T1000 (cell line): ENCODE measurements at places on chromosomes 3 and 15.
A peak's percentile ranks its signal among the peaks of the same experiment; 100 is the strongest.

DNA sequence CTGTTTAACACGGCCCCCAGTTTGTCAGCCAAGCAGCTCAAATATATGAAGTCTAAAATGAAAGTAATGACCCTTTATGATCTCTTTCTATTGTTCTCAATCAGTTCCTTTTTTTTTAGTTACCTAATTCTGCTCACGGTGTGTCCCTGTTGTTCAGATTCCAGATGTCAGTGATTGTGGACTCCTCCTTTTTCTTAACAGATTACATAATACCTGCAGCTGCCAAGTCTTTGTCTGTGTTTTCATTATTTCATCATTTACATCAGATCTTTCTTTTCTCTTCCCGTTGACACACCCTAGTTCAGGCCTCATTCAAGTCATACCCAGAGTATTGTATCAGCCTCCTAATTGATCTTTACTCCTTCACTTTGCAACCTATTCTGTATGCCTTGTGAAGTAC lies 56.1 kb upstream of the SKIL start:
- no peak for DNase-seq

- DNase-seq = no peak
These were observed 69.8 kb downstream of the TNFAIP8L3 start for GRCh38 chr15:51024735-51025453.

GRCh38 chr15:29699791-29700190 lies 122.5 kb downstream of the TJP1 start:
- no peak for DNase-seq

- DNase-seq = no peak
These were observed 170.9 kb downstream of the ABHD5 start for GRCh38 chr3:43861635-43862034.

- no peak for DNase-seq
These were observed 9.1 kb upstream of the ABHD2 start for GRCh38 chr15:89078851-89079810.

- no peak for DNase-seq
These were observed 321.4 kb upstream of the IL12A start for GRCh38 chr3:159667261-159667660.

- DNase-seq = no peak
These were observed 37.4 kb downstream of the ADCY5 start for GRCh38 chr3:123411340-123412040.

- DNase-seq = no peak
These were observed 8.3 kb upstream of the USP8 start for GRCh38 chr15:50415752-50416404.

- DNase-seq = no peak
These were observed 162.9 kb upstream of the FAM3D start for GRCh38 chr3:58829321-58830000.

- no peak for DNase-seq
These were observed 164.5 kb downstream of the RORA start for GRCh38 chr15:61064651-61065050.

GRCh38 chr15:38300395-38300794 lies 47.8 kb downstream of the SPRED1 start:
- DNase-seq = no peak

DNA sequence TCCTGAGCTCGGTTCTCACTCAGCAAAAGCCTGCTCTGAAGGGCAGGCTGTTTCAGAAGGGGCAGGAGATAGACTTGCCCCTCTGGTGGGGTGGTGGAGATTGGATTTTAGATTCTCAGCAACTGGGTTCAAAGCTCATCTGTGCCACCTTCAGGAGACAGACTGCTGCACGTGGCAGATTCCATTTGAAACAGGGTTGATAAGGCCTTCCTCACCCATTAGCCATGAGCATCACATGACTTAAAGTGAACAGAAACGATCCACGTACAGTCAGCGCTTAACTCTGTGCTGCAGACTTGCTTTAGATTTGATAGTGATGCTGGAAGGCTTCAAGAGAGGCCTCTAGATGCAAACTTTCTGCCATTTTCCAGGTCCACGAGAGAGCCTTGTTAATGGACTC lies 35.0 kb upstream of the MGLL start:
- no peak for DNase-seq

DNA sequence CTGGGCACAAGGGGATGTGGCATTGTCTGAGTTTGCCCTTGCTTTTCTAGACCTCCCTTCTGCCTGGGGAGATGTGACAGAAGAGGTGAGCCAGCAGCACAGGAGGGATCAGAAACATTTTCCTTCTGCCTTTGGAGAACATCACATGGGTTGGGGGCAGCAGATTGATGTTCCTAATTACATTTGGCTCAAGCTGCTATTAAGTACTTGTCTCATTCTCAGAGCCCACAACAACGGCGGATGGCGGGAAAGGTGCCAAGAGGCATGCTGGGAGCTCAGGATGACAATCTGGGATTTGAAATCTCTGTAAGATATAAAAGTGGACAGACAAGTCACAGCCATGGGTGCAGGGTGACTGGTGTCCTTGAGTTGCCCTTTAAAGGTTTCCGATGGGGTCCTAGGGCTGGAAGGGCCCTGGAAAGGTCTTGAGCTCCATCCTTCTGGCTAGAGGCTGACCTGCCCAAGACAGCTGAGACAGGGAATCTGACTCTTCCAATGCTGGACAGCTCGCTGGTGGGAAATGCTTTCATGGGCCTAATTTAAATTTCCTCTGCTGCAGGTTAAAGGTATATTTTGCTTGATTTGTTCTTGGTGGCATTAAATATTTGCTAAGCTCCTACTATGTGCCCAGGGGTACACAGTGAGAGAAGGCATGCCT lies 2.4 kb upstream of the CORO2B start:
- no peak for DNase-seq

- no peak for DNase-seq
These were observed 250.8 kb upstream of the FEZF2 start for GRCh38 chr3:62624185-62624584.

DNA sequence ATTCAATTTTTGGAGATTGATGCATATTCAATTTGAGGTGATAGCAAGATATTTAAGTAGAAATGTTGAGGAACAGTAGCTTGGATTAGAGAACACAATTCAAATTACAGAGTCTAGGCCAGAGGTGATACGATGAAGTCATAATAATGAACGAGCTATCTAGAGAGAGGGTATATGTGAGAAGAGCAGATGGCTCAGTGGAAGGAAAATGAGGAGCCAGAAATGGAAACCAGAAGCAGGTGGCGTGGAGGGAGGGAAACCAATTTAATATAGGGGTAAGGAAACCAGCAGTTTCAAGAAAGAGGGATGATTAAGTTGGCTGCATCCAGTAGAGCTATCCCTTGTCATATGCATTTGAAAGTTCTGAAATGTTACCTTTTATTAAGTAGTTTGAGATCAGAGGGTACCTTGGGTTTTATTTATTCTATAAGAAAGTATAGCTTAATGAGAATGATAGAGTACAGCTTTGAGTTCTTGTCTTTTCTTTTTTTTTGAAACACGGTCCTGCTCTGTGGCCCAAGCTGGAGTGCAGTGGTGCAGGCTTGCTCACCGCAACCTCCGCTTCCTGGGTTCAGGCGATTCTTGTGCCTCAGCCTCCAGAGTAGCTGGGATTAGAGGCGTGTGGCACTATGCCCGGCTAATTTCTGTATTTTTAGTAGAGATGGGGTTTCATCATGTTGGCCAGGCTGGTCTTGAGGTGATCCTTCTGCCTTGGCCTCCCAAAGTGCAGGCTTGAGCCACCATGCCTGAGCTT lies 22.1 kb downstream of the NCK1 start:
- no peak for DNase-seq

DNA sequence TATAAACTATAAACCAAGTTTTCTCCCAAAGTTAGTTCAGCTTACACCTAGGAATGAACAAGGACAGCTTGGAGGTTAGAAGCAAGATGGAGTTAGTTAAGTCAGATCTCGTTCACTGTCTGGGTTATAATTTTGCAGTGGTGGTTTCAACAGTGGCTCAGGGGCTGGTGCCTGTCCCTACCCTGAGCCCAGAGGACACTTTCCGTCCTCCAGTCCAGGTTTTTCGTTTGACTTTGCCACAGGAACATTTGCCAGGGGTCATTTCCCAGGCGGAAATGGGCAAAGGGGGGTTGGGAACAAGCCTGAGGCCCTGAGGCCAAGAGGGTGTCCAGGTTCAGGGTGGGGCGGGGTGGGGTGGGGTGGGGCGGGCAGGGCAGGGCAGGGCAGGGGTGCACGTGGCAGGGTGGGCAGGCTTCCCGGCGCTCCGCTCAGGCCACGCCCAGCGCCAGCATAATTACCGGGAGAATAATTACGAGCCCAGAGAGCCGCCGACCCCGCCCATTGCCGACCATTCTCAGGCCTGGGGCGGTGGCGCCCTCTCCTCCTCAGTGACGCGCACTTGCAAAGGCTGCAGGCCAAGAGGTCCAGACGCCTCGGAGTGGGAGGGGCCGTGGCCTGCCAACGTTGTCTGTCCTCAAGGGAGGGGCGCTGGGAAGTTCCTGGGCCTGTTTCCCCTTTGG lies 70.4 kb downstream of the KLF13 start:
- DNase-seq = peak; percentile 77

- no peak for DNase-seq
These were observed 19.1 kb downstream of the GPR15 start for GRCh38 chr3:98550833-98551232.

DNA sequence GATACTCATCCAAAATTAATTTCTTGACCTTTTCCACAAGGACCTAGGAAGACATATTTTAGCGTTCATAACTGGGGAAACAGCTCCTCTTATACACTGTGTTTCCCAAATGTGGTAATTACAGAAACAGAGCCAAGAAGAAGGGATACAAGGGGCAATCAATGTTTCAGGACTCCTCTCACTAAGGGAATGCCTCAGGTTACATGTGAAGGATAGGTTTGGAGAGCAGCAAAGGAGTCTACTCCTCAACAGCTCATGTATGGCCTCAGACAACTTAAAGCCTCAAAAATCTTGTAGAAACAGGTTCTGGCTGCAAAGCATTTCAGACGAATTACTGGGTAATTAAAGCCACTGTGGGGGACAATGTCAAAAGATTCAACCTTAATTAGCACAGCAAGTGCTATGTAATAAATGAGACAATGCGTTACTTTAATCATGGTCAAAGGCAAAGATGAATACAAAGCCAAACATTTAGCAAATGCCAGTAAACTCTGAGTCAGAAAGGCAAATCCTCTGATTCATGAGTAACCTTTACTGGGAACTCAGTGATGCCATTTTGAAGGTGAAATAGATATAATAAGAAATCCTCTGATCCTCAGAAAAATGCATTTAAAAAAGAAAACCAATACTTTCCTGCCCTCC lies 1111.2 kb downstream of the TUSC7 start:
- no peak for DNase-seq
